ENCODE measurements at places on chromosomes 1 and 21.

DNA sequence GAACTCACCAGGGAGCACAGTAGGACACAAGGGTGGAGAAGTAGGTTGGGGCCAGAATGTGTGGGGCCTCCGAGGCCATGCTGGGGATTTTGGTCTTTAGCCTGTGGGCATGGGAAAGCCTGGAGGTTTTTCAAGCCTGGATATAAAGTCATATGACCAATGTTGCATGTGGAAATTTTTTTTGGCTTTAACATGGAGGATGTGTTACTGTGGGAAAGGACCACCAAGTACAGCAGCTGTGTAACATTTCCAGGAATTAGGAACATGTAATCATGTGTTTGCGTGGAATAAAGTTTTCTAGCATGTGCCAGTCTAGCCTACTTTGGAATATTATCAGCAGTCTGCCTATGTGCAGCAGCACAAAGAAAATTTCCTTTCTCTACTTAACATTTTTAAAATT, 78.5 kb downstream of the TNFSF18 start:
- no peak for DNase-seq

GRCh38 chr1:179021873-179022272, 3.8 kb upstream of the FAM20B start:
- DNase-seq, result peak; percentile 40

DNA sequence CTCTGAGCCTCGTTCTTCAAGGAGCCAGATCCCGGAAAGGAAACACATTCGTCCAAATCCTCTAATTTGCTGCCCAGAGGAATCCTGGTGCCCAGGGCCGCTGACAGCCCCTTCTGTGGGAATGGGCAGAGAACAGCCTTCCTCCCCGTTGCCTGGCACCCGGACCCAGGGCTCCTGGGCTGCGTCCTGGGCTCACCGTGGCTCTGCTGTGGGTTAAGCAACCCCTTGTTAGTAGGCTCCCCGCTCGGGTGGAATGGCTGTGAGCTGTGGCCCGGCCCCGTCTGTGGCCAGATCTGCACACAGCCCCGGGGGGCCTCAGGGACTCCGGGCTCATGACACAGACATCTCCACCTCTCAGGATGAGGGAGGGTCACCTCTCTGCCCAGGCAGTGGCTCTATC, 122.9 kb upstream of the ARHGEF16 start:
- DNase-seq, result no peak

DNA sequence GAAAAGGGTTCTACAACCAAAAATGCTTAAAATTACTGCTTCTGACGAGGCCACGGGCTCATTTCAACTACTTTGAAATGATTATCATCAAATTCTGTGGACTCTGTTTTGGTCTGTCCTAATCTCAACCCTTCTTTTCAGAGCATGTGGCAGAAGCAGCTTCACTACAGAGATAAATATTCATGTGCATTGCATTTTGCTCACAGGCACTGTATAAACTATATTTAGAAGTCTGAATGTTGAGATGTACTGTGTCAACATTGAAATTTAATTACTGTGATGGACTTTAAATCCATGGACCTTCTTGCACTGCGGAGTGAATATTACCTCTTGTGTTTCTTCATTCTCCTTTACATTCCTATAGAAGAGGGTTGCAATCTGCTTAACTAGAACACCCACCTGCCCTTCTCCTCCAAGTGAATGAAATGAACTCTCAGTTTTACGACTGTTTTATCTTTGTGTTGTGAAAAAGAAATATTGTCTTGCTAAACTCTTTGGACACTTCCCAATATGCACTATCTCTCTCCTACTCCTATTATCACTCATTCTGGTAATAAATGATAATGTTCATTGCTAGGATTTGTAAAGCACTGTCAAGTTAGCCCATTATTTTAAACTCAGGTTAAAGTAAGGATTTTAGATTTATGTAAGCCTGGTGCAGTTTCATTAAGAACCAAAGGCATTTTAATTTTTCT, 281.2 kb upstream of the ST6GALNAC5 start:
- DNase-seq, result no peak

DNA sequence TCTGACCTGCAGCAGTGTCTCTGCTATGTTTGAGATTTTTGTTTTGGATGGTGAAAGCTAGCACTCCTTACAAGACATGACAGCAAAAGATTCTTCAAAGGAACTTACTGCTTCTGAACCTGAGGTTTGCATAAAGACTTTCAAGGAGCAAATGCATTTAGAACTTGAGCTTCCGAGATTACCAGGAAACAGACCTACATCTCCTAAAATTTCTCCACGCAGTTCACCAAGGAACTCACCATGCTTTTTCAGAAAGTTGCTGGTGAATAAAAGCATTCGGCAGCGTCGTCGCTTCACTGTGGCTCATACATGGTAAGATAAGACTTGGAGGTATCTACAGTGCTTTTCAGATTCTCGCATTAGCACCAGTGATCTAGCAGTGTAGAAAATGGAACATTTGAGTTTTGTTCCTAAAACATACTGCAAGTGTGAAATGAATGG, 200.2 kb downstream of the PDE4B start:
- no peak for DNase-seq

- DNase-seq, result no peak
These were observed 228.2 kb upstream of the IRF2BP2 start for GRCh38 chr1:234838182-234838581.

DNA sequence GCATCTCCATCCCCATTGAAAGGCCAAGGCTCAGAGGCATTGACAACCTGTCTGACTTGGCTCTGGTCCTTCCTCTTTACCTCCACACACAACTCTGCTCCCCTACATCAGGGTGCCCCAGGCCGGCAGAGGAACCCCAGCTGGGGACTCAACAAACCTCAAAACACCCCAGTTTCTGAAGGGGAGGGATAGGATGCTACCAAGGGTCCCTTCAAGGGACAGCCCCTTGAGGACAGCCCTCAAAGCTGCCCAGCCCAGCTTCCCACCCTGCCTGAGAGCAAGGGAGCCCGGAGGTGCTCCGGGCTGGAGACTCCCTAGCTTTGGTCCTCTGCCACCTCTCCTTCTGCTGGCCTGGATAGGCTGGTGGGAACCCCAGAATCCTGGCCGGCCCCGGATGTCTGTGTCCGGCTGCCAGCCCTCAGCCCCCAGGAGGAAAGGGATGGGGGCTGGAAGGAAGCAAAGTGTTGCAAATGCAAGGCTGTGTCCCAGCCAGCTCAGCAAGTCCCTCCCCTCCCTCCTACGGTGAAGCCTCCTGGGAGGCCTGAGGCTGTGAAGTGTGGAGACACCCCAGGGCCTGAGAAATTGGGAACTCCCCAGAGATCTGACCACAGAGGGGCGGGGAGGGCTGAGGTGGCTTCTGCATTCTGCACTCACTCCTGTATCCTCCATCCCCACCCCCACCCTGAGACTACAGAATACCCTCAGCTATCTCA, 1.1 kb upstream of the MARCKSL1 start:
- peak; percentile 30 for DNase-seq

DNA sequence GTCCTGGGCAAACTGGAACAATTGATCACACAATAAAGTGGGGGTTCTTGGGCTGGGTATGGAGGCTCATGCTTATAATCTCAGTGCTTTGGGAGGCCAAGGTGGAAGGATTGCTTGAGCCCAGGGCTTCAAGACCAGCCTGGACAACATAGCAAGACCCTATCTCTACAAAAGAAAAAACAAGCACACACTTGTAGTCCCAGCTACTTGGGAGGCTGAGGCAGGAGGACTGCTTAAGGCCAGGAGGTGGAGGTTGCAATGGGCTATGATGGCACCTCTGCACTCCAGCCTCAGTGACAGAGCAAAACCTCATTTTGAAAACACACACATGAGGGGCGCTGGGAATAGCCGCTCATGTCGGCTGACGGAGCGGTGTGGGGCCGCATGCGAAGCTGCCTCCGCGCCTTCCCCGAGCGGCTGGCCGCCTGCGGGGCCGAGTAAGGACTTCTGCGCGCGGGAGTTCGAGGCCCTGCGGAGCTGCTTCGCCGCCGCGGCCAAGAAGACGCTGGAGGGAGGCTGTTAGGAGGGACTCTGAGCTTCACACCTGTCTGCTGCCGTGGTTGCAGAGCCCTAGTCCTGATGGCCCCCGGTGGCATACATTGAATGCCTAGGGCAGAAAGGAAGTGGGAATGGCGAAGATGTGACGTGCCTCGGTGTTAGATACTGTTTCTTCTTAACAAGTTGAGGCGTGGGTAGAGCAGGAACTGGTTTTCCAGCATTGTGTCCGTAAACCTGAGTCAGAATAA, 59.5 kb downstream of the ACBD3 start:
- no peak for DNase-seq

GRCh38 chr1:178241837-178242236, 147.9 kb downstream of the RASAL2 start:
- DNase-seq, result no peak

- DNase-seq, result no peak
These were observed 18.1 kb upstream of the IL19 start for GRCh38 chr1:206752481-206752880.

GRCh38 chr1:156794506-156795373, 21.9 kb downstream of the SH2D2A start:
- no peak for DNase-seq

- no peak for DNase-seq
These were observed at the start of gene PLA2G5 for GRCh38 chr1:20069874-20070273. PLA2G5 (plus strand) TSS chr1:20070194; CDS start chr1:20084831, 14,637 bp downstream.

- DNase-seq, result peak; percentile 57
These were observed 98.9 kb downstream of the CSMD2 start for GRCh38 chr1:34066166-34066565.

GRCh38 chr1:221098471-221099405, 219.5 kb downstream of the HLX start:
- peak; percentile 38 for DNase-seq

DNA sequence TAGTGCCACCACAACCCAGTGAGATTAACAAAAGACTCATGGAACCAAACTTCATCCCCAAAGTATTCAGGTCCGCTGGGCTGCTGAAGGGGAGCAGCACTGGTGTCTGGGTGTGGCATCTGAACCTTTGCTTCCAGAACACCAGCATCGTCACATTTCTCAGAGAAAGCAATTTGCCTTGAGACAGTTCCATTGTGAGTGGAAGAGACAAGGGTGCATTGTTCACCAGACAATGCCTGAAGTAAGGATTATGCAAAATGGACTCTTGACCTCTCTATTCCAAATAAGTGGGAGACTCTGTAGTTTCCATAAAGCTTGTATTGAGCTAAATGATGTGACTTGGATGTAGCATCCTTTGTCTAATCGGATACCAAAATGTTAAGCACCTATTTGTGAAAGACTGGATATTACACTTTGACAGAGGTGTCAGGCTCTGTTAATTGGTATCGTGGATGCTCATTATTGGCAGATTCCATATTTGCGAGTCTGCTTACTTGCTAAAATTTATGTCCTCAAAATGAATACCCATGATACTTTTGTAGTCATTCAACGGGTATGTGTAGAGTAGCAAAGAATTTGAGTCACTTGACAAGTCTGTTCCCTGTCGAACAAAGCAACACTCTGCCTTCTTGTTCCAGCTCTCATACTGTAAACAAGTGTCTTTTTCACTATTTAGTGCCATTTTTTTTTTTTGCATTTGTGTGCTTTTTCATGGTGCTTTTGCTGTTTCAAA, 75.6 kb downstream of the MRPS6 start:
- DNase-seq, result peak; percentile 31

DNA sequence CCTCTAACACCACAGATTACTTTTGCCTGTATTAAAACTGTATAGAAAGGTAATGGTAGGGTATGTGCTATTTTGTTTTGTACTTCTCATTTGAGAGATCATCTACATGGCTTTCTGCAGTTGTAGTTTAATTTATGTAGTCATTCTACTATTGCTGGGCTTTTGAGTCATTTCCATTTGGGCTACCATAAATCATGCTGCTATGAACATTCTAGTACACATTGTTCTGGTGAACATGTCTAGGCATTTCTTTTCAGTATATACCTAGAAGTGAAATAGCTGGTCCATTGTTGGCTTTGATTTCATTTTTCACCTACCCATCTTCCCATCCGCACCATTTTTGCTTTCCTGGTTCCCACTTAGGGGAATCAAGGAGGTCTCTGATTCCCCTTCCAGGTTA, 18.7 kb downstream of the EDN2 start:
- no peak for DNase-seq

GRCh38 chr1:212915245-212916091, 34.9 kb upstream of the VASH2 start:
- DNase-seq, result peak; percentile 12

GRCh38 chr1:209767706-209768105, 11.9 kb downstream of the TRAF3IP3 start:
- peak; percentile 29 for DNase-seq

GRCh38 chr1:78553859-78554258, 63.1 kb downstream of the PTGFR start:
- DNase-seq, result no peak

- no peak for DNase-seq
These were observed 189.9 kb downstream of the HUNK start for GRCh38 chr21:32062591-32063227.

DNA sequence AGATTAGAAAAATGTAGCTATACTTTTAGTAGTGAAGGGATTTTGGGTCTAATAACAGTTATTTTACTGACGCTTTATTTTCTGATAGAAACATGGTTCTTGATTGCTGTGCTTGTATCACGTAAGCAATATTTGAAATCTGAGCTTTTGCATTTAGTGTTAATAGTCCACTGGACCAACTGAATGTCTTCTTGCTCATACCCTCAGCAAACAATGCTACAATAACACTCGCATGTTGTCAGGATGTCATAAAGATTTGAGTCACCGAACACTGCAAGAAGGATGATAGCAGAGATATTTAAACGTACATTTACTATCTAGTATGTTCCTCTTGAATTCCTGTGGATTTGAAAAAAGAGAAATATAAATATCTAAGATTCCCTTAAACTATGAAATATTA, 7.5 kb downstream of the DYRK1A start:
- DNase-seq, result peak; percentile 83

DNA sequence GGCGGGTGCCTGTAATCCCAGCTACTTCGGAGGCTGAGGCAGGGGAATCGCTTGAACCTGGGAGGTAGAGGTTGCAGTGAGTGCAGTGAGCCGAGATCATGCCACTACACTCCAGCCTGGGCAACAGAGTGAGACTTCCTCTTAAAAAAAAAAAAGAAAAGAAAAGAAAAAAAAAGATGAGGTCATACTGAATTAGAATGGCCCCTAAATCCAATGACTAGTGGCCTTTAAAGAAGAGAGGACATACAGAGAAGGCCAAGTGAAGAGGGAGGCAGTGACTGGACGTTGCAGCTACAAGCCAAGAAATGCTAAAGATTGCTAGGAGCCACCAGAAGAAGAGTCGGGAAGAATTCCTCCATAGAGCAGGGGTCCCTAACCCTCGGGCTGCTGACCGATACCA, 76.9 kb upstream of the TIAM1 start:
- no peak for DNase-seq

DNA sequence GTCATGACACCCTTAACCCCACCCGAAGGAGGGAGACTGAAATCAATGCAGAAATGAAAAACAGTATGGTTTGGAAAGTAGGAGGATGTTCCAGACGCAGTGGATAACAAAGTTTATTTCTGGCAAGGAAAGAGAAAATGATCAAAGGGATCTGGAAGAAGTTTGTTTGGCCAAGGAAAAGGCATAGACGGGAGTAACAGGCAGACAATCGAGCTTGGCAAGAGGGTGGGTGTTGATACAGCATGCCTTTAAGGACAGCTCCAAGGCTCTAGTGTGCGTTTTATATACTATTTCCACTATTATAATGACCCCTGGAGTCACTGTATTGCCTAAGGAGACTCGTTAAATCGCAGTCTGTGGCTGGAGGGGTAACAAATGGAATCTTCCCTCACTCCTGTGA, 303.7 kb upstream of the RUNX1 start:
- DNase-seq, result no peak
